ENCODE measurements at places on chromosomes 3 and 15.
A peak's percentile ranks its signal among the peaks of the same experiment; 100 is the strongest.

DNA sequence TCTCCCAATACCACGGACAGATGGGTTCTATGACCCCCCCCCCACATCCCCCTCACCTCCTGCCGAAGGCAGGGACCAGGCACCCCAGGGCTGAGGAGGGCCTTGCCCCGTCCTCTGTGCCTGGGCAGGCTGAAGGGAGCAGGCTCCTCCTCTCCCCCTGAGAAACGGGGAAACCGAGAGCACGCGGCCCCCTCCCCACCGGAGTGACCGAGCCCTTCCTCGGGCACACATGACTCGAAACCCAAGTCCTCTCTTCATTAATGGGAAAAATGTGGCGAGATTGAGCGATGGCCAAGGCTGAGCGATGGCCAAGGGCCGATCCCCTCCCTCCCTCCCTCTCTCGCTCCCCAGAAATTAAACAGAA lies 7.0 kb downstream of the EPHB3 start:
- DNase-seq, result no peak

GRCh38 chr15:38112406-38112805 lies 140.2 kb upstream of the SPRED1 start:
- no peak for DNase-seq

- DNase-seq, result no peak
Observed at GRCh38 chr3:168863561-168863960, 767.8 kb upstream of the GOLIM4 start.

DNA sequence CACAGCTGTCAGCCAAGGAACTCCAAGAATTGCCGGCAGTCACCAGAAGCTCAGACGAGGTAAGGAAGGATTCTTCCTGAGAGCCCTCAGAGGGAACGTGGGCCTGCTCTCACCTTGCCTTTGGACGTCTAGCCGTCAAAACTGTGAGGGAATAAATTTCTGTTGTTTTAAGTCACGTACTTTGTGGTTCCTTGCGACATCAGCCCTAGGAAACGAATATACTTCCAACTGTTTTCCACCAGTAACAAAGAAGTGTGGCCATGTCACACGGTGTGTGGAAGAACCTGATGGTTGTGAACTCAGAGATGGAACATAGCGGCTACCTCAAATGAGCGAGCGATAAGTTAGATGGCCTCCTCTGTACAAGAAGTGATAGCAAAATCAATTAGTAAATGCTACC lies 41.0 kb upstream of the B3GNT5 start:
- no peak for DNase-seq

DNA sequence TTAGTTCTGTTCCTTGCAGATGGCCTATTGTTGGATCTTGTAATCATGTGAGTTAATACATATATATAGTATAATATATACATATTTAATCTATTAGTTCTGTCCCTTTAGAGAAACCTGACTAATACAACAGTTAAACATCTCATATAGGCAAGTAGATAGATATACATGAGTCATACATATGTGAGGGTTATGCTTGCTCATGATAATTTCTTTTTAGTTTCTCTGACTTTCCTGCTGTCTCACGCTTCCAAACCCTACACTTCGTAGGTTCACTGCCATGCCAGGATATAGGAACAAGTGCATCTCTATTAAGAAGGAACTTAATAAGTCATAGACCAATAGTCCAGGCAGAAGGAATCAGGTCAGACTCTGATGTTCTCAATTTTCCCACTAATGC lies 16.8 kb upstream of the CLDN16 start:
- DNase-seq, result no peak

- DNase-seq, result no peak
Observed at GRCh38 chr3:150035301-150035779, 64.6 kb upstream of the PFN2 start.

- no peak for DNase-seq
Observed at GRCh38 chr15:90058308-90058707, 44.0 kb downstream of the IDH2 start.

GRCh38 chr3:114664006-114664405 lies 370.2 kb downstream of the TIGIT start:
- DNase-seq, result no peak

GRCh38 chr15:31004220-31004733 lies 12.8 kb upstream of the MTMR10 start:
- DNase-seq, result no peak

DNA sequence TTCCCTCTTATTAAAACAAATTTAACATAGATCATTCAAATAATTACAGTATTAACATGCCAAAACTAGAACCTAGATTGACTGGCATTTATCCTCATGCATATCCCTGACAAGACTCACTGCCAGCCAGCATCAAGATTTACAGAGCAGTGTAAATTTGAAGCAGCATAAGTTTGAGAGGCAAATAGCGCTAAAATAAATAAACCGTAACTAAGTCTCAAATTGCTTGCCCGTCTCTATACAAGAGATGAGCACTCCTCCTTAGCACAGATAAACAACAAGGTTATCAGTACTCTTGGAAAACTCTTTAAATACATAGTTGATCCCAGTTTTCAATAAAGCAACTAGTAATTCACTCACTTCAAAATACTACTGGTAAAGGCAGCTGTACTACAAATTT lies 29.6 kb downstream of the MSL2 start:
- peak; percentile 7 for DNase-seq

DNA sequence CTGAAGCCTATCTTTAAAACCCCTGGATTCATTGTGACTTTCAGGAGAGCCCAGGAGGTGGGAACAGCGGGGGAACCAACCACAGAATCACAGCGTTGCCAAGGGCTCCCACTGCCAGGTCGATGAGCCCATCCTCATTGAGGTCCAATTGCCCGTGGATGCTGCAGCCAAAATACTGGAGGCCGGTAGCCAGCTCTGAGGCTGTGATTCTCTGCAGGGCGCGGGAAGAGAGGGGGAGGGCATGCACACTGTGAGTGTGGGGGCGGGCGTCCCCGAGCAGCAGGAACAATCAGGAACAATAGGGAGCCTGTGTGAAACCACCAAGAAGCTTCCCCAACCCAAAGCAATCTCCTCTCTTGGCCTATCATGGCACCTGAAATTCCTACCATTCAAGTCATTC lies 53.4 kb downstream of the FEM1B start:
- no peak for DNase-seq

DNA sequence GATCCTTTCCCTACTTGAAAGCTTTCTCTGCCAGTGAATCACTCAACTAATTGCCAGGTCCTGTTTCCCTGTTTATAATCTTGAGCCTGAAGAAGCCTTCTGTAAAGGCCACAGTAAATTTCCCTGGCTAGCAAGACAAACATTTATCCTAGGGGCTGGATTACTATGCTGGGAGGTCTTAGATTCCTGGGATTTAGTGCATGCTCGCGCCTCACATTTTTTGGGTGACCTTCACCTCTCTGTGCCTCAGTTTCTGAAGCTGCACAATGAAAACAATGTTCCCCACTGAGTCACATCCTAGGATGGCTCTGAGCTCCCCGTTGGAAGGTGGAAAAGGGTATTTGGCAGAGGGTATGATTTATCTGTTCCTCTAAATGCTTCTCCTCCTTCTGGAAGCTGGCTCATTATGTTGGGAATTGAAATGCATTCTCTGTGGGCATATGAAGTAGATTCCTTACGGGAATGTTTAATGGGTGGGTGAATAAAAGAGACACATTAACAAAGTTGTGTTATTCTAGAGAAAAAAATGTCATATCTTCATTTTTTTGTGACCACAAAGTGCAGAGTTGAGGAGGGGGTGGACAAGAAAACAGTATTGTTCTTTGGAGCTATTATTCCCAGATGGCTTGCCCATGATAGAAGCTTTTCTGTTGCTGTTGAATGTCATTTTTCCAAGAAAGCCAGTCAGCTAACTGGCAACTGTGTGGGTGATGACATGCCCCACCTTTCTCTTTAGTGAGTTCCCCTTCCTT lies 32.4 kb downstream of the LSM3 start:
- DNase-seq, result no peak

GRCh38 chr15:77143616-77144015 lies 72.7 kb upstream of the TSPAN3 start:
- no peak for DNase-seq
